Frontal cortex (tissue), 4 donors: ENCODE measurements at places on chromosomes 4 and X. TPM values are rescaled to one million over a fixed set of nuclear protein-coding genes. Genes with fewer than 3 reads are reported as not detected.

TMPRSS11D gene
- not detected for total RNA-seq

ZC4H2 gene
- total RNA-seq, result 11.0 TPM

SOWAHD gene
- 0.82 TPM for total RNA-seq

HMGN5 gene
- total RNA-seq, result 0.41 TPM

GLOD5 gene
- total RNA-seq, result not detected

ASB9 gene
- 0.82 TPM for total RNA-seq

AKAP4 gene
- total RNA-seq, result not detected

ATP8A1 gene
- total RNA-seq, result 171 TPM

RHOXF2B gene
- total RNA-seq, result not detected

EDA2R gene
- total RNA-seq, result 1.2 TPM

CTAG2 gene
- not detected for total RNA-seq

COL4A5 gene
- total RNA-seq, result 14.3 TPM

SMARCA5 gene
- total RNA-seq, result 60.3 TPM

NMU gene
- total RNA-seq, result 2.0 TPM

NKX1-1 gene
- total RNA-seq, result not detected

DCTD gene
- total RNA-seq, result 24.9 TPM

ADRA2C gene
- total RNA-seq, result 3.7 TPM

MMRN1 gene
- total RNA-seq, result 2.4 TPM

HPGDS gene
- total RNA-seq, result 1.2 TPM

FGB gene
- not detected for total RNA-seq

FRYL gene
- 60.7 TPM for total RNA-seq

ADAMTS3 gene
- 20.4 TPM for total RNA-seq

SERTM2 gene
- under 0.01 TPM for total RNA-seq

KIAA0232 gene
- 44.4 TPM for total RNA-seq

PIN4 gene
- total RNA-seq, result 16.3 TPM

ADH5 gene
- 113 TPM for total RNA-seq

SPANXD gene
- not detected for total RNA-seq

GAGE12E gene
- total RNA-seq, result not detected

C4orf36 gene
- total RNA-seq, result 2.0 TPM

LPAR4 gene
- total RNA-seq, result 2.9 TPM

MND1 gene
- total RNA-seq, result 3.7 TPM

FREM3 gene
- total RNA-seq, result under 0.01 TPM

NR3C2 gene
- 5.7 TPM for total RNA-seq

ART3 gene
- 2.9 TPM for total RNA-seq

YTHDC1 gene
- 95.0 TPM for total RNA-seq

MAMLD1 gene
- total RNA-seq, result 2.4 TPM

VEGFD gene
- total RNA-seq, result not detected

MCF2 gene
- 17.9 TPM for total RNA-seq

PSAPL1 gene
- total RNA-seq, result not detected

FGFBP2 gene
- total RNA-seq, result not detected

INPP4B gene
- total RNA-seq, result 8.2 TPM

RPS3A gene
- 4,290 TPM for total RNA-seq

ARFIP1 gene
- total RNA-seq, result 50.5 TPM

SSX3 gene
- not detected for total RNA-seq

SPINK2 gene
- total RNA-seq, result not detected

FBXL5 gene
- total RNA-seq, result 219 TPM

PPP1R2C gene
- not detected for total RNA-seq

PTPN13 gene
- total RNA-seq, result 55.8 TPM

P2RY4 gene
- not detected for total RNA-seq

ZRSR2 gene
- total RNA-seq, result 4.5 TPM

ETDB gene
- not detected for total RNA-seq

CCDC160 gene
- 2.0 TPM for total RNA-seq

ENPEP gene
- total RNA-seq, result 2.0 TPM

STATH gene
- not detected for total RNA-seq

BANK1 gene
- total RNA-seq, result under 0.01 TPM
